ENCODE measurements at places on chromosomes 3 and 15. TPM values are rescaled to one million over a fixed set of nuclear protein-coding genes. Genes with fewer than 3 reads are reported as not detected.
A peak's percentile ranks its signal among the peaks of the same experiment; 100 is the strongest.

Gene CCNDBP1
- 50.9 TPM for total RNA-seq

Gene GPR156
- 0.14 TPM for total RNA-seq

Gene AHSG
- total RNA-seq = not detected

Gene PLA2G4D
- not detected for total RNA-seq

DNA sequence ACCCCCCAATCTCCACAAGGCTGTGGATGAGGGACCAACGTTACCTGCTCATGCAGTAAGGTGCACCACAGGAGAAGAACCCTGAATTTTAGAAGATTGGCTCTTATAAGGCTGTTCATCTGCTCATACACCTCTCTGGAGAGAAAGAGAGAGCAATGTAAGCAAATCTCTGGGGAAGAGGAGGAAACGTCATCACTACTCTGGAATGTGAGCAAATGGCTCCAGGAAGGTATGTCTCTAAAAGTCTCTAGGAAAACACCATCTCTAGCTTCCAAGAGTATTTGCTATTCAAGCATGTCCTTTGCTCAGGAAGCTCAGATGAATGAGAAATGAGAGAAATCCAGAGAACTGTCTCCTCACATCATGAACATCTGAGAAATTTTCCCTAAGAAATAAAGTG lies 235.4 kb downstream of the TBL1XR1 start:
- DNase-seq = no peak

- no peak for DNase-seq
Observed at GRCh38 chr15:59396211-59396610, 23.5 kb upstream of the MYO1E start.

- peak; percentile 31 for DNase-seq
Observed at GRCh38 chr3:71916747-71917369, 131.9 kb upstream of the PROK2 start.

- DNase-seq = peak; percentile 25
Observed at GRCh38 chr3:10419637-10420232, 85.7 kb downstream of the ATP2B2 start.

DNA sequence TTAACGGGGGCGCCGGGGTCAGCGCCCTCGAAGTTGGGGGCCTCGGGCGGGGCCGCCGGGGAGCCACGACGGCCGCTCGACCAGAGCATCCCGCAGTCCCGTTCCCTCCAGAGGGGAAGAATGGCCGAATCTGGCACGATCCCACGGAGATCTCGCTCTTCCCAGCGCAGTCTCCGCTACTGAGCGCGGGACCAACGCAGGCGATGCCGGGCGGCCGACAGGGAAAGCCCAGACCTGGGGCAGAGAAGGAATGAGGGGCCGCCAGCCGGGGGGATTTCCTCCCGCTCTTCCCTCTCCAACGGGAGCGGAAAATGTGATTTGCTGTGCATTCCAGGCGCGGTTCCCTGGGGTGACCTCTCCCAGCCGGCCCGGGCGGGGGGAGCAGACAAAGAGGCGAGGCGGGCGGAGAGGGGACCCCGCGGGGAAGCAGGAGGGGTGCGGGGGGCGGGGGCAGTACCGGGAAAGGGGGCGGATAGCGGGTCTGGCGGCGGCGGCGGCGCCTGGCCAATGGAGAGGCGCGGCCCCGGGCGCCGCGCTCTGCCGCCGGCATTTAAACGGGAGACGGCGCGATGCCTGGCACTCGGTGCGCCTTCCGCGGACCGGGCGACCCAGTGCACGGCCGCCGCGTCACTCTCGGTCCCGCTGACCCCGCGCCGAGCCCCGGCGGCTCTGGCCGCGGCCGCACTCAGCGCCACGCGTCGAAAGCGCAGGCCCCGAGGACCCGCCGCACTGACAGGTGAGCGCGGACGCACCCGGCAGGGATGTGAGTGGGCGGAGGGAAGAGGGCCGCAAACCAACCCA lies at the start of gene GREM1:
Gene GREM1 (plus strand): TSS at position 579 of the 801 bp plus-strand sequence. CDS start 12,687 bp downstream, outside the sequence.
- peak; percentile 71 for DNase-seq

DNA sequence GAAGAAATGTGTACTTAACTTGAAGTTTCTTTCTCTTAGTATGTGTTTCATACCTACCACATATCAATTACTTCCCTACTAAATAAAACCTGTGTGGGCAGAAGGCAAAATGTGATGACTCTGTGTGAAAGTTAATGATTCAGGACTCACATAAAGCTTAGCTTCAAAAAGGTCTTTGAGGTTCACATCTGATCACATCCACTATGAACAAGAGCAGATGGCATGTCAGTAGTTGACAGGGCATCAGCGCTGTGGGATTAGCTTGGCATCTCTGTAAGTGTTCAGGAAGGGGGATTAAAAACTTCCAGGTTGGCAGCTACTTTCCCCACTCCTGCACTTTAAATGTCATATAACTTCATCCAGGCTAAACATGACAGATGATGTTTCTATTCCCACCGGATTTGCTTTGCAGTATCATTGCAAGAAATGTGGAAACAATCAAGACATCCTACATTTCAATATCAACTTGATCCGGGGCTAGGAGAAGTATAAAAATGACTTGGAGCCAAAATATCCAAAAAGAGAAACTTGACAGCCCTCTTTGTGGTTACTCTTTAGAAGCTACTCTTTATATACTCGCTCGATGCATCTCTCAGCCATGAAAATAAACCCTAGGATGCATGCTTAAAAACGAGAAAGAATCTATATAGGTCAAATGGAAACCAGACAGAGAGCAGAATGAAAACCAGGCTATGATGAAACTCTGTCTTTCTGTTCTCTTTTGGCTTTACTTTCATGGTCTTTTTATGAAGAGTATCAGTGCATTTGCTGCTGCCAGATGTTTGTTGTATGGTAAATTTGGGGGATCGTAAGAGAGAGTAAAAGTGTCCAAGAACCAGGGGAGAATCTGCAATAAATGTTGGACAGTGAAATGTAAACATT lies 273.1 kb upstream of the ALCAM start:
- no peak for DNase-seq

DNA sequence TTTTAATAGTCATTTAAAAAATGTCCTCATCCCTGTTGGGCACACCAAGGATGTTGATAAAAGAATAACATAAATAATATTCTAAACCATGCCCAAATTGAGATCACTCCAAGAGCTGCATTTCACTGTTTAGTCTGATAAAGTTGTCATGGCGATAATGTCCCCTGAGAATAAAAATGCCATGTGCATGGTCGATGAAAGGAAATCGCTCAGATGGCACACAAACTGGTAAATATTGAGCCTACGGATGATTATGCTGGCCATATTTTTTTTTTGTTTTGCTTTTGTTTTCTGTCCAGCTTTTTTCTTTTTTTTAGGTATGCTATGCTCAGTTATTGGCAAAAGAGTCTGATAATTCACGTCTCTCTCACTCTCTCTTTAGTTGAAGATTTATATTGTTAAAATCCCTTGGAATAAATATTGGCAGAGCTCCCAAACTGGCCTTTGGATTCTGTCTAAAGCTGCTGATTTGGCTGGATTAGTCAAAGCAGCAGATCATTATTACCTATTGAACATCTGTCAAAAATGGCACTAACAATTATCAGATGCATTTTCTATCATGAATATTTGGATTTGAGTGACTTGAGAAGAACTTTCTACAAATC lies 643.8 kb downstream of the SQOR start:
- no peak for DNase-seq

DNA sequence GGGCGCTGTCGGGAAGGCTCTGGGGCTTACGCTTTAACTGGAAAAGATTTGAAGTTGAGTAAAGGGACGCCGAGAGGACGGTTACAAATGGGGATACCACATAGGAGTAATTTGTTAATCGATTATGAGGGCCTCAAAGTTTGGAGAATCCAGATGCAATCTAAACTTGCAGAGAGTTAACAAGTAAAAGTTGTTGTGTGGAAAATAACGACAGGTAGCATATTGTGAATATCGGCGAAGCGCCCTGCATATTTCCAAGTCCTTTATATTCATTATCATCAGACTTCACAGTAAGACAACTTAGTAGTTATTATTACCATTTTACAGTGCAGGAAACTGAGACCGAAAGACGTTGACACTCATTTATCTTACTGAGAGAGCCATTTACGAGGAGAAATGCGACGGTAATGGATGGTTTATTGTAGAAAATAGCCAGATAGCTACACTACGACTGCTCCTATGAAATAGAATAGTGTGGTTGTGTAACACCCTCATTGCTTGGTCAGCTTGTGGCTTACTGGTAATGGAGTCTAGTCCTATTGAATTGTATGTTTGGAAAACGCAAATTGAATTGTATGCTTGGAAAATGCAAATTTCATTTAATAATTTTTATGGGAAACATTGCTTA lies 700 bp downstream of the MKRN2 start:
- peak; percentile 48 for DNase-seq
